HTR-8/SVneo (cell line): ENCODE measurements at places on chromosomes 7 and 10.
A peak's percentile ranks its signal among the peaks of the same experiment; 100 is the strongest.

- no peak for DNase-seq
Measured at GRCh38 chr7:81233208-81233940, 314.5 kb upstream of the SEMA3C start.

- DNase-seq = no peak
Measured at GRCh38 chr10:112917681-112918080, 32.4 kb upstream of the TCF7L2 start.

GRCh38 chr10:34249634-34250033, 565.5 kb downstream of the PARD3 start:
- peak; percentile 17 for DNase-seq

- no peak for DNase-seq
Measured at GRCh38 chr10:89475125-89475524, 60.3 kb downstream of the SLC16A12 start.

DNA sequence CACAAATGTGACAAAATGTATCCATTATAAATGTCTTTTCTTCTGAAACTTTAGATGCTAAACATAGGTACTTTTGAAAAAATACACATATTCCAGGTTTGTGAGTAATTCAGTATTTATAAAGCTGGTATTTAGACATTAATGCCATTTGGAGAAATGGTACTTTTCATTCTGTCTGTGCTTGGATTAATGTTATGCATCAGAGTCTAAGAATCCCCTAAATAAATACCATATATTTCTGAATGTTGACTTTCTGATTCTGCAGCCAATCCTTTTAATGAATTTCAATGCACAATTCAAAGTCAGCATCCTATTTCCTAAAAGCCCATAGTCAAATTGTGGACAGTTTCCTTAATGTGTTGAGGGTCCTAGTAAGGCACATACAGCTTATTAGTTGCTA, 145.0 kb downstream of the DKK1 start:
- no peak for DNase-seq

- no peak for DNase-seq
Measured at GRCh38 chr10:33410096-33410859, 75.8 kb upstream of the NRP1 start.

DNA sequence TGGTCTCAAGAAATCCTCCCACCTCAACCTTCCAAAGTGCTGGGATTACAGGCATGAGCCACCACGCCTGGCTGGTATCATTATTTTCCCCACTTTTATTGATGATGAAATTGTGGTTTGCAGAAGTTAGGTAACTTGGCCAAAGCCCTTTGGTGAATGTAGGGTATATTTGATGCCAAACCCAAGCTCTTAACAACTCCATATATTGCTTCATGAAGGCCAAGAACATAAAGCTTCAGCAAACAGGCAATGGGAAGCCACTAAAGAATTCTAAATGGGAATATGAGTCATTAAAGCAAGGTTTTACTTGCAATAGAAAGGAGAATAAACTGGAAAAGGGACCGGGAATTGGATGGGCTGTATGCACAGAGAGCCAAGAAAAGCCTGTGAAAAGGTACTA, 142.7 kb downstream of the KMT2E start:
- no peak for DNase-seq

- no peak for DNase-seq
Measured at GRCh38 chr10:69576334-69577011, 3.3 kb upstream of the NEUROG3 start.

GRCh38 chr7:92590711-92591310, 621 bp upstream of the FAM133B start:
- DNase-seq = no peak

GRCh38 chr10:35223016-35223415, 96.4 kb downstream of the CREM start:
- no peak for DNase-seq

DNA sequence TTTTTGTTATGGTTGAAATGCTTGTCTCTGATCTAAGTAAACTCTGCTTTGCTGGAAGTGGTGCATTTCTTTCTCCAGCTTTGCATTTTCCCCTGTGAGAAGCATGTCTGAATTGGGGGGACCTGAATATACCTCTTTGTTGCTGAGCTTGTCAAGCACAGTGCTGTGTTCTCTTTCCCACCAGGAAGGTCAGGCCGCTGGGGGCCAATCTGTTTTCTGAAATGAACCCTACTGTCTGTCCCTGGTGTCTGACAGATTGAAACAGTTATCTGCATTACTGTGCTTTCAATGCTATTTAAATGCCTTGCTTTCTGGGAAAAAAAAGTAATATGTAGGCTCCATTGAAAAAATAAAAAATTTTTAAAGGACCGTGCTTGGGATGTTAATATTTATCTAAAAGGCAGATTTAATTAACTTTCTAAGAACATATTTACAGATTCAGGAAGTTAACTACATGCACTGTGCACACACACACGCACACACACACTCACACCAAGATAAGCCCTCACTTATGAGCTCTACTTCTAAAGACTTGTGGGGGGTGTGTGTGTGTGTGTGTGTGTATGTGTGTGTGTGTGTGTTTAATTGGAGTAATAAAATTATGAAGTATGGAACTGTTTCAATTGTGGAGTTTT, 127.0 kb upstream of the FZD1 start:
- no peak for DNase-seq

DNA sequence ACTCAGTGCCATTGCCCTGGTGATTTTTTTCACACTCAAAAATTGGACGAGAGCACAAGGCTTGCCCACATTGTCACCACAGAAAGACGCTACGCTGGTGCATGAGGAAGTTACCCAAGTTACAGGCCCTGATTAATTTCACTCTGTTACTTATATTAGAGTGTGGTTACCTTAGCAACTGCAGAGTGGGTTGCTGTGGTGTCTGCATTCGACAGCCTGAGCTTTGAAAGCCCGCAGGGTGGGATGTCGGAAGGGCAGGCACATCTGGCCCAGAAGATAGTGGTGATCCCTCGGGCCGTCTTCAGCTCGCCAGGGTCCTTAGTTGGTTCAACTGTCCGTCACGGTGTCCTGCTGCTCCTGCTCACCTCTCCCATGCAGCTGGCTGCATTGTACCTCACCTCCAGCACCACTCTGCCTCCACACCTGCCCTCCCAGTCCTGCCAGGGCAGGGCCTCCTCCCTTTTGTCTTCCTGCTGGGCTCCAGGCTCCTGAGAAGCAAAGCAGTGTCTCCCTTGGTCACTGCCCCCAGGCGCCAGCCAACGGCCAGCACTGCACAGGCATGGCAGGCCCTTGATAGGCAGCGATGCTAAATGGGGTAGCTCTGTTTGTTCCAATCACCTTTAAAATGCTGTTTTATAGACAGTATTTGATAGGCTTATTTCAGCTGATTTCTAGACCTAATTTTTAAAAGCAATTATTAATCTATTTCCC, 167.2 kb downstream of the EBF3 start:
- no peak for DNase-seq

GRCh38 chr7:106070567-106071254, 41.4 kb downstream of the SYPL1 start:
- DNase-seq = no peak

GRCh38 chr7:293681-294439, 3.9 kb downstream of the FOXL3 start:
- DNase-seq = no peak

- no peak for DNase-seq
Measured at GRCh38 chr10:102603946-102604345, 40.3 kb upstream of the TRIM8 start.

DNA sequence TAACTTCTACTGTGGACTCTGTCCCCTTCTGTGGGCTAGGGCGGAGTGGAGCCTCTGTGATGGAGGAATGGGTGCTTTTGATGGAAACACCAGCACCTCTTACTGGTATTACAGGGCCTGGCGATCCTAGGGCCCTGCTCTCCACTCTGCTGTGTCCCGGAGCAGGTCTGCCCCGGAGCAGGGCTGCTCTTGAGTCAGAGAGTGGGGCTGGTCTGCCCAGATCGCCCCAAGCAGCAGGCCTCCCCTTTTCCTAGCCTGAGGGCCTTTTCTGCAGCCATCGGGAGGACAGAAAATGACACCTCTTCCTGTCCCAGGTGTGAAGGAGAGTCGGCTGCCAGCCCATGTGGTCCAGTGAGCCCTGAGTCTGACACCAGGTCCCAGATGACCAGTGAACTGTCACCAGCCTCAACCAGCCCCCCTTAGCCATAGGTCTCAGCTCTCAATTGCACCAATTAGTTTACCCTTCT, 1.4 kb downstream of the ZNF282 start:
- no peak for DNase-seq

GRCh38 chr10:133258066-133258817, 18.4 kb downstream of the ADAM8 start:
- DNase-seq = no peak

DNA sequence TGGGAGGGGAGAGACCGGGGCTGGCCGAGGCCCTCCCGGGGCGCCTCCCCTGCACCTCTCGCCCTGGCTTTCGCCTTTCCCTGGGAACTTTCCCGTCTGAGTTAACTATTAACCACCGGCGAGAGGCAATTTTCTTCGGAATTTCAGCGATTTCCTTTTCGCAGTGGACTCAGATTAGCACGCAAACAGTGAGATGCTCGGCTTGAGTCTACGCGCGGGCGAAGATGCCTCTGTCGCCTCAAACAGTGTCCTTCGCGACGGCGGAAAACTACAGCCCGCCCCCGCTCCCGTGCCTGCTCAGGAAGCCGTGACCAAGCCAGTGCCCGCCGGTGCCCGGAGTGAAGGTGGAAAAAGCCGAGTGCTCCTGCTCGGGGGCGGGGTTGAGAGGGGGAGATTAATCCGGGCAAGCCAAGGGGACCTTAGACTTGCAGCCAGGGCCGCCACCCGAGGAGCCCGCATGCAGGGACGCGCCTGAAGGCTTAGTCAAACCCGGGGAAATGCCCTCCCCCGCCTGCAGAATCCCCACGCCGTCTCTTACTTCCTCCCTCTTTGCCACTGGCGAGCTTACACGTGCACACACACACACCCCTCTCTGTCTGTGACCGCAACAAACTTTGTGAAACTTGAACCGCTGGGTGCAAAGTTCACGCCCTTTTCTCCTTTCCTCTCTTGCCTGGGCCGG, 14.5 kb upstream of the PAX2 start:
- DNase-seq = no peak

DNA sequence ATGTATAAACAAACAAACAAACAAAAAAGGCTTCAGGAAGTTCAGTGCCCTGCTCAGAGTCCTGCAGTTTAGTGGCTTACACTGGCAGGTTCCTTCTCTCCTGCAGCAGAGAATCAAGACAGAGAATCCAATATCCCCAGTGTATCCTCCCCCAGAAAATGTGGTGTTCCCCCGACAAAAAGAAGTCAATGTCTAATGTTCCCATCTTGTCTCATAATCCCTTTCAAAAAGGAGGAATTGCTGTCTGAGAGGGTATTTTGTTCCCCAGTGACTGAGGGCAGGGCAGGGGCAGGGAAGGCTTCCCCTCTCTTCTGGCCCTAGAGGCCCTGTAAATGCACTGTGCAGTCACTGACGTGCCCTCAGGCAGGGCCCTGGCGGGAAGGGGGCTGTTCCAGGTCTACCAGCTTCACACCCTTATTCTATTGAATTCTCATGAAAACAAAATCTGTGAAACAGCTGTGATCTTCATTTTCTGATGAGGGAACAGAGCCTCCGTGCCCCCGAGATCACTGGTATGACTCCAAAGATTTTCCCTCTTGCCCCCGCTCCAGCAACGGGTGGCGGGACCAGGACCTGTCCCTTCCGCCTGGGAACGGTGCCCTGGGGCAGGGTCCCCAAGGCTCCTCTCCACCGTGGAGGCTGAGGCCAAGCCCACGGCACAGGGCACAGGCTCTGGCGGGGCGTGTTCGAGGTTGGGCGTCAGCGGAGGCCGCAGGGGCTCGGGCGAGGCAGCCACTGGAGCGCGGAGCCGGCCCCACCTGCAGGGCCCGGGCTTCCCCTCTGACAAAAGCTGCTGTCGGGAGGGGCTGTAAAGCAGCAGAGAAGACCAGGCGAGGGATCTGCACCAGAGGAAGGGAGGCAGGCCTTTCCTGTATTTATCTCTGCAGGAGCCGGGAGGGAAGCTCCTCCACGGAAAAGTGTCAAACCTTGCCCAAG, 13.4 kb upstream of the WDFY4 start:
- DNase-seq = no peak

DNA sequence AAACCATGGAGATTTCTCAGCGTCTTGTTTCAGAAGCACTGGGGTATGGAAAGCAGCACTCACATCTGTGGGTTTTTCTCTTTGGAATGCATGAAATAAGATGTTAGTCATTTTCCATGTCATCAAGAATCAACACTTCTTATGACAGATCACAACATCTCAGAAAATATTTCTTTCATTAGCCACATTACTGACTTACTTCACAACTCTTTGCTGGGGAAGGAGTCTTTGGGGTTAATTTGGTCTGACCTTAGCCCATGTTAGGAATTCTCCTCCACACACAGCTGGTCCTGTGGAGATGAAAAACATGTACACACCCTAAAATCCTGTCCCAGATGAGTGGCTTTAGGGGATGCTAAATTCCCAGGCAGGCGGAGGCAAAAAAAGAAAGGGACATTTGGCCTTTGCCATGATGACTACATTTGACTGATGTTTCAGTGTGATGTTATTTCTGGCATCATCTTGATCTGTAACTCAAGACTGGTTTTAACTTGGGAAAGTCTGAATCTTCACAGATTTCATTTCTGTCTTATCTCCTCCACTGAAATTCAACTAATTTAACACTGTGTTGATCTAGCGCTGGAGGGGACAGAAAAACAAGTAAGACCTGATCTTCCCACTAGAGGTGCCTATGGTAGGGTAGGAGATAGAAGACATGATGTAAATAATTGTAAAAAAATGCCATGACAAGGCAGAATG, 363.2 kb downstream of the PRPF18 start:
- DNase-seq = peak; percentile 43

DNA sequence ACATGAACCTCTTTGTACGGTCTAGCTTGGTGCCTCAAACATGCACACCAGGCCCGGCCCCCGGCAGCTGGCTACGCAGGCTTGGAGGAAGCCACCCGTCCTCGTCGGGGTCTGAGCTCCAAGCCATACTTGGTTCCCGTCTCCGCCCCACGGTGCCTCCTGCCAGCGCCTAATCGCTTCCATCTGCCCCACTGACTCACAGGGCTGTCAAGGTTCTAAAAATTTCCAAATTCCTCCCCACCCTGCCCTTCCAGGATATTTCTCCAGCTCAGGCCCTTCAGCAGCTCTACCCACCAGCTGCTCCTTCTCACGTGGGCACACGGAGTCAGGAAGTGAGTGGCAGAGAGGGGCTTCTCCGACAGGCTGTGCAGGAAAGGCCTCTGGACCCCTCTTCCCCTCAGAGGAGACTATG, 38.8 kb downstream of the TMEM270 start:
- DNase-seq = no peak

GRCh38 chr10:30345611-30346010, 3.5 kb downstream of the MTPAP start:
- DNase-seq = no peak

GRCh38 chr10:90912854-90913479, 7.9 kb downstream of the ANKRD1 start:
- no peak for DNase-seq
